Stimulated activated CD4-positive, alpha-beta T cell treated with anti-CD3 and anti-CD28 coated beads, TNF-alpha, amount 100 ng/mL, for 1 hour (primary cell): ENCODE measurements at places on chromosomes 2 and 18.

- no peak for DNase-seq
These were observed 115.9 kb downstream of the DSEL start for GRCh38 chr18:67400502-67401117.

DNA sequence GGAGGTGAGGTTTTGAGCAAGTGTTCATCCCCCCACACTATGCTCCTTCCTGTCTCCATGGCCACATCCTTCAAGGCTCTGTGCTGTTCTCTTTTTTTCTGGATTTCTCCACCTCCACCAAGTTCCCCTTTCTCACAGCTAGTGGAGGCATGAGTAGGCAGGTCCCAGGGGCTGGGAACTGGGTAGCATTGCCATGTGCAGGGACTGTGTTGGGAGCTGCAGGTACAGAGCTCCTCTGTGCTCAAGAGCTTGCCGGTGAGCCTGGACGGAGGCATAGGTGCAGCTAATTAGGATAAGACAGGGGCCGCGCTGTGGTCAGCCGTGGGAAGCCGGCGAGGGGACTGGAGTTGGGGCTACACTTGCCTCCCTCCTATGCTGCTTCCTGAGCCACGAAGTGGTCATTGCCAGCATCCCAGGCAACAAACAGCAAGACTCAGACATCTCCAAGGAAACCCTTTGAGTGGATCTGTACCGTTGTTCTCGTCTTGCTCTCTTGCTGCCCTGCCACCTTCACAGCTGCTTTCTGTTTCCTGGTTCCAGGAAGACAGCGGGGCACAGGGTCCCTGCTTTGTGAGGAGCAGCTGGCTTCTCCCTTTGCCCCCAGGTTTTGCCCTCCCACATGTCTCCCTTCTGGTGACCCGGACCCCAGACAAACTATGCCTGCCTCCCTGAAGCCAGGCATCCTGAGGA lies 36.9 kb downstream of the ATOH8 start:
- DNase-seq = no peak

- DNase-seq = no peak
These were observed 56.8 kb upstream of the KIDINS220 start for GRCh38 chr2:8893978-8894820.

DNA sequence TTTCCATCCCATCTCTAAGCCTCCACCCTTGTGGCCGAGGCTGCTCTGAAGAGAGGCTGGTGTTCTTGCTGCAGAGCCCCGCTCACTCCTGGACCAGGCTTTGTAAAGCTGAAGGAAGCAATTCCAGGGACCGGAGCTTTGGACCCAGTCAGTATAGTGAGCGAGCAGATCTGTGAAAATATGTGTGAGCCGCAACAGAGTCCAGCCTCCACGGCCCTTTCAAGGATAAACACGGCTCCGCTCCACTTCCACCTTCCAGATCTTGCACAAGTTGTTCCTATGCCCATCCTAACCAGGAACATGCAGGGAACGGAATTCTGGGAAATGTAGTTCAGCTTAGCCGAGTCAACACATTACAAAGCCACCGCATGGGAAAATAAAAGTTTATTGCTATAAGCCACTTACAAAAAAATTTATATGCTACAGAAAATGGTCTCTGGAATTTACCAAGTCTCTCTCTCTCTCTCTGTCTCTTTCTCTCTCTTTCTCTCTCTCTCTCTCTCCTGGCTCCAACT lies 151.7 kb upstream of the ZNF521 start:
- DNase-seq = no peak

DNA sequence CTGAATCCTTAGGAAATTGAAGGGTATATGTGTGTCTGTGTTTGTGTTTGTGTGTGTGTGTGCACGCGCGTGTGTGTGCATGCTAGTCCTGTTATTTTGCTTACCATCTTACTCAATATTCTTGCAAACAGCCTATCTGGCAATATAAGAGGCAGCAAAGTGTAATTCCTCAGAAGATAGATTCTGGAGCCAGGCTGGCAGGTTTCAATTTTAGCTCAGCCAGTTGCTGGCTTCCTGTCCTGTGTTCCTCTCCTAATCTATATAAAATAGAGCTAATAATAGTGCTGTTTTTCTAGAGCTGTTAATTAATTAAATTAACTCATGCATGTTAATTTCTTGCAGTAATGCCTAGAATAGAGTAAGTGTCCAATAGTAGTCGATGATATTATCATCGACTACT lies 256.2 kb downstream of the PIK3C3 start:
- no peak for DNase-seq

DNA sequence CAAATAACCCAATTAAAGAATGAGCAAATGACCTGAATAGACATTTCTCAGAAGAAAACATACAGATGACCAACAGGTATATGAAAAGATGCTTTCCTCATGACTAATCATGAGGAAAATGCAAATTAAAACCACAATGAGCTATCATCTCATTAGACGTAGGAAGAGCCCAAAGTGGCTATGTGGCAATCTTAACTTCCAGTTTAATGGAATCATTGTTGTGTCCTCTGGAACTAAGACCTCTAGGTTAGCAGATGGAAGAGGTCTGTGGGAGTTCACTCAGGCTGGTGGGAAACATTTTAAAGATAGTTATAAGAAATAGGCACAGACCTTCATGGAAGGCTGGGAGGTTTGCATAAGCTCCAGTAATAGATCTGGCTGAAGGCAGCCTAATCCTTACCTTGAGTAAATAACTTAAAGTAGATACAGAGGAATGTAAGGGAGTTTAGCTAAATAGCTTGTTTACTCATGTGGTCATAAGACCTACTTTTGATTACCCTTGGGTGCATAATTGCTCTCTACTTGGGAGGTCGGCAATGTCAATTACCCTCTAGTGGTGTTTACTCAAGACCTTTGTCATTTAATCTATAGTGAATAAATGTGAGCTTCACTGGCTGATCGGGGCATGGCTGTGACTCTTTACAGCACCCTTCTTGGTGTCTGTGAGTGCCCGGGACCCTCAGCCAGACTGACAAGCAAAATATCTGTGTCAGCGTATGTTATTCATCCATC lies 119.0 kb downstream of the GULP1 start:
- no peak for DNase-seq

DNA sequence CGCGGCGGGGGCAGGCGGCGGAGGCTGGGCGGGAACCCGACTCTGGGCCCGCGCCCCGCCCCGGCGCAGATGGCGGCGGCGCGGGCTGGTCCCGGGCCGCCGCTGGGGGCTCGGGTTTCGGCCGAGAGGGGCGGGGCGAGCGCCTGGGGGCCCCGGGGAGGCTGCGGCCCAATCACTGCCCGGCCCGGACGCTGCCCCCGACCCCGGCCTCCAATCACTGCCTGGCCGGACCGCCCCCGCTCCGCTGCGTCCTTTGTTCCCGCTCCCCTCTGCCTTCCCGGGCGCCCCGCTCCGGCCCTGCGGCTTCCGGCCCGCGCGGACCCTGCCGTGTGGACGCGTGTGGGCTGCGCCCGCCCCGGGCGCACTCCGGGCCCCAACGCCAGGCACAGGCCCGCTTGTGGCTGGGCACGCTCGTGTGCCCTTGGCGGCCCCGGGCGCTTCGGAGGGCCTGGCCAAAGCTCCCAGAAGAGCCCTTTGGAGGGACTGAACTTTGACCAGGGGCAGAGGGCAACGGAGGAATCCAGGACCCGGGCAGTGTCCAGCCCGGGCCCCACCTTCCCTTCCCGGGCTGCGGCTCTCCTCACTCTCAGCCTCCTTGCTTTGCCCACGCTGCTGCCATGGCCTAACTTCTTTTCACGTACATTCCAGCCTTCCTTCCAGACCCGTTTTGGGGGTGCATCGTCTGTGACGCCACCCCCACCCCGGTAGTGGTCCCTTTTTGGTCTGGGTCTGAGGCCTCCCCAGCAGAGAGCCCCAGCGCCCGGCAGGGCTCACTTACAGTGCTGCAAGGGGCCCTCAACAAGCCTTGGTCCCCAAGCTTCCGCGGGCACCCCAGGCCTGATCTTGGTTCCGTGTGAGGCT lies 27.1 kb upstream of the PTMA start:
- DNase-seq = no peak
